ENCODE measurements at places on chromosomes 4 and X. TPM values are rescaled to one million over a fixed set of nuclear protein-coding genes. Genes with fewer than 3 reads are reported as not detected.

ZXDB gene
- 10.7 TPM for polyA plus RNA-seq

SPANXC gene
- not detected for polyA plus RNA-seq

UGT2B10 gene
- 0.14 TPM for polyA plus RNA-seq

DCAF4L1 gene
- 0.17 TPM for polyA plus RNA-seq

FRAS1 gene
- 82.6 TPM for polyA plus RNA-seq

PLS3 gene
- 263 TPM for polyA plus RNA-seq

CSAG2 gene
- polyA plus RNA-seq = not detected

ERAS gene
- polyA plus RNA-seq = 0.16 TPM

STAP1 gene
- 0.16 TPM for polyA plus RNA-seq

CNOT6L gene
- polyA plus RNA-seq = 37.4 TPM

MCF2 gene
- polyA plus RNA-seq = 0.79 TPM

AREG gene
- polyA plus RNA-seq = 0.19 TPM

HSFX4 gene
- 0.18 TPM for polyA plus RNA-seq

NRK gene
- 13.0 TPM for polyA plus RNA-seq

IGBP1 gene
- polyA plus RNA-seq = 88.1 TPM

CXCL8 gene
- 2.1 TPM for polyA plus RNA-seq

FIP1L1 gene
- 106 TPM for polyA plus RNA-seq

AFAP1 gene
- polyA plus RNA-seq = 19.5 TPM

RASL11B gene
- polyA plus RNA-seq = 37.3 TPM

MAGEB6 gene
- not detected for polyA plus RNA-seq

GAGE12J gene
- not detected for polyA plus RNA-seq

USP17L15 gene
- polyA plus RNA-seq = not detected

COX7B2 gene
- not detected for polyA plus RNA-seq

TRPC3 gene
- 1.3 TPM for polyA plus RNA-seq

GRPR gene
- 0.34 TPM for polyA plus RNA-seq

RHOXF1 gene
- 0.17 TPM for polyA plus RNA-seq

TEC gene
- 4.2 TPM for polyA plus RNA-seq

ADH1B gene
- polyA plus RNA-seq = 24.6 TPM

TMPRSS11B gene
- 0.14 TPM for polyA plus RNA-seq

RHOXF2 gene
- polyA plus RNA-seq = not detected

EDNRA gene
- 98.4 TPM for polyA plus RNA-seq

LRCH2 gene
- polyA plus RNA-seq = 12.4 TPM

SYN1 gene
- 6.5 TPM for polyA plus RNA-seq

NHSL2 gene
- polyA plus RNA-seq = 10.2 TPM

RBM47 gene
- 83.6 TPM for polyA plus RNA-seq

RTL3 gene
- polyA plus RNA-seq = not detected

MAGEA9B gene
- not detected for polyA plus RNA-seq

PLP2 gene
- 29.7 TPM for polyA plus RNA-seq

FATE1 gene
- not detected for polyA plus RNA-seq

CABS1 gene
- 0.11 TPM for polyA plus RNA-seq

ALB gene
- 1,495 TPM for polyA plus RNA-seq

ACSL1 gene
- polyA plus RNA-seq = 55.4 TPM

NLGN3 gene
- 6.0 TPM for polyA plus RNA-seq

JAKMIP1 gene
- polyA plus RNA-seq = 0.14 TPM

UGT2A1 gene
- 1.5 TPM for polyA plus RNA-seq

SPANXB1 gene
- 0.22 TPM for polyA plus RNA-seq

DUSP21 gene
- polyA plus RNA-seq = not detected

FHIP1A gene
- 5.6 TPM for polyA plus RNA-seq

ALAS2 gene
- polyA plus RNA-seq = 34.8 TPM

SLC49A3 gene
- polyA plus RNA-seq = 3.7 TPM
